NCI-H345 (cell line): ENCODE measurements at places on chromosomes 5 and 9.

GRCh38 chr5:40291338-40291737, 388.4 kb upstream of the PTGER4 start:
- no peak for DNase-seq

GRCh38 chr9:113464286-113464660, 746 bp downstream of the RGS3 start:
- DNase-seq: no peak

- DNase-seq: no peak
These were observed 43.6 kb upstream of the RAD23B start for GRCh38 chr9:107239474-107239873.

GRCh38 chr5:15634591-15635288, 134.8 kb downstream of the FBXL7 start:
- no peak for DNase-seq
